ENCODE measurements at places on chromosomes 3 and 15. TPM values are rescaled to one million over a fixed set of nuclear protein-coding genes. Genes with fewer than 3 reads are reported as not detected.

ZPLD1 gene
- 0.26 TPM for total RNA-seq

TFRC gene
- total RNA-seq = 327 TPM

SH2D7 gene
- not detected for total RNA-seq

RTP4 gene
- total RNA-seq = 3.2 TPM

ITPKA gene
- total RNA-seq = 0.47 TPM

GP9 gene
- total RNA-seq = 1.1 TPM

IL17RB gene
- 7.4 TPM for total RNA-seq

CCDC54 gene
- total RNA-seq = not detected

CNTN4 gene
- total RNA-seq = 7.6 TPM

PPM1L gene
- 12.7 TPM for total RNA-seq

ANKRD34C gene
- not detected for total RNA-seq

CDHR4 gene
- total RNA-seq = 6.1 TPM

FILIP1L gene
- 68.9 TPM for total RNA-seq

TGM5 gene
- total RNA-seq = not detected

MYRIP gene
- 0.87 TPM for total RNA-seq

P2RY1 gene
- total RNA-seq = 7.6 TPM

ANP32A gene
- 127 TPM for total RNA-seq

ZBBX gene
- total RNA-seq = not detected

GABRR3 gene
- total RNA-seq = not detected

LRRC57 gene
- total RNA-seq = 26.7 TPM

GABRG3 gene
- not detected for total RNA-seq

CLSTN2 gene
- 0.97 TPM for total RNA-seq

GHSR gene
- total RNA-seq = not detected

SSR3 gene
- 268 TPM for total RNA-seq

PCOLCE2 gene
- 13.7 TPM for total RNA-seq

PPARG gene
- 39.6 TPM for total RNA-seq

LRRIQ4 gene
- total RNA-seq = 0.12 TPM

ALG3 gene
- 35.3 TPM for total RNA-seq

OR5AC2 gene
- total RNA-seq = not detected

ENTPD3 gene
- total RNA-seq = 7.5 TPM

CNOT10 gene
- total RNA-seq = 37.1 TPM

CAMK2N2 gene
- 1.0 TPM for total RNA-seq

GRIP2 gene
- 1.9 TPM for total RNA-seq

ITIH1 gene
- total RNA-seq = not detected

SMCO1 gene
- total RNA-seq = not detected

MIX23 gene
- 24.2 TPM for total RNA-seq

SLC28A1 gene
- not detected for total RNA-seq

GOLGA8S gene
- 0.29 TPM for total RNA-seq

THRB gene
- total RNA-seq = 11.8 TPM

SPTBN5 gene
- 2.2 TPM for total RNA-seq

ISL2 gene
- 0.17 TPM for total RNA-seq

KIF7 gene
- total RNA-seq = 4.6 TPM

P3H2 gene
- 50.7 TPM for total RNA-seq

CIDEC gene
- total RNA-seq = not detected

TAGLN3 gene
- total RNA-seq = not detected

CEMIP gene
- total RNA-seq = 12.4 TPM

TNFAIP8L3 gene
- 3.7 TPM for total RNA-seq

GUCA1C gene
- not detected for total RNA-seq

CASR gene
- 0.16 TPM for total RNA-seq

FBXL22 gene
- total RNA-seq = 2.3 TPM

All from left lung (tissue), 14 donors.